Daoy (cell line): ENCODE measurements at places on chromosomes 1 and 21. TPM values are rescaled to one million over a fixed set of nuclear protein-coding genes. Genes with fewer than 3 reads are reported as not detected.

GRCh38 chr1:165678509-165678908 lies 19.9 kb downstream of the ALDH9A1 start:
- DNase-seq: no peak

GRCh38 chr1:32066489-32066873 lies 6.3 kb upstream of the TMEM39B start:
- peak; percentile 85 for DNase-seq

Gene PDE9A
- 0.17 TPM in 1 of 2 replicates, not detected in the other for total RNA-seq

GRCh38 chr1:51328279-51328678 lies 2.1 kb downstream of the TTC39A start:
- DNase-seq: no peak

- no peak for DNase-seq
Measured at GRCh38 chr1:206032380-206033140, 8.9 kb upstream of the CTSE start.

DNA sequence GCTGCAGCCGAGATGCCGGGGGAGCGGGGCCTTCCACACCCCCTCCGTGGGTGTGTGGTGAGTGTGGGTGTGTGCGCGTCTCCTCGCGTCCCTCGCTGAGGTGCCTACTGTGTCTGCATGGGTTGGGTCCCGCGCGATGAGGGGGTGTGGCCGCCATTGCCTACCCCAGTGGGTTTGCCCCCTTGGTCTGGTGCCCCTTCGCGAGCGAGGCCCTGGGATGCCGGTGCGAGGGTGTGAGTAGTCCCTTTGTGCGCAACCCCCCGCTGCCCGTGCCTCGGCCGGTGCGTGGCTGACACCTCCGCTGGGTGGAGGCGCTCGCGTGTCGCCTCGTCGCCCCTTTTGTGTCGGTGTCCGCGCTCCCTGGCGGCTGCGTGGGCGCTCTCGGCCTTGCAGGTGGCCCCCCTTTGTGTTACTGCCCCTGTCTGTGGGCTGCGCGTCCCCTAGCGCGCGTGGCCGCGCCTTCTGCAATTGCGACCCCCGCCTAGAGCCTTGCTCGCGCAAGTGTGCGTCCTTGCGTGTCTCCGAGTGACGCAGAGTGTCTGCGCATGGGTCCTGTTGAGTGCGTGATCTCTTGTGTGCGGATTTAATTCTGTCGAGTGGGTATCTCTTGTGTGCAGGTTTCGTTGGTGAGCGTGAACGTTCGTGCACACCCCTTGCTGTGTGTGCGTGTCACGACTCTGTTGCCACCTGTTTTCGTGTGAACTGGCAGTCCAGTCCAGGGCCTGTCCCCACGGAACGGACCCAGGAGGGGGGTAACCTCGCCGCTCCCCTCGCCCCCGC lies 553 bp downstream of the TTC3 start:
- peak; percentile 55 for DNase-seq

GRCh38 chr1:2382621-2383361 lies 8.6 kb downstream of the MORN1 start:
- DNase-seq: peak; percentile 49

- no peak for DNase-seq
Measured at GRCh38 chr1:220914283-220915116, 35.3 kb downstream of the HLX start.

GRCh38 chr1:24490101-24490781 lies 12.4 kb upstream of the RCAN3 start:
- no peak for DNase-seq

DNA sequence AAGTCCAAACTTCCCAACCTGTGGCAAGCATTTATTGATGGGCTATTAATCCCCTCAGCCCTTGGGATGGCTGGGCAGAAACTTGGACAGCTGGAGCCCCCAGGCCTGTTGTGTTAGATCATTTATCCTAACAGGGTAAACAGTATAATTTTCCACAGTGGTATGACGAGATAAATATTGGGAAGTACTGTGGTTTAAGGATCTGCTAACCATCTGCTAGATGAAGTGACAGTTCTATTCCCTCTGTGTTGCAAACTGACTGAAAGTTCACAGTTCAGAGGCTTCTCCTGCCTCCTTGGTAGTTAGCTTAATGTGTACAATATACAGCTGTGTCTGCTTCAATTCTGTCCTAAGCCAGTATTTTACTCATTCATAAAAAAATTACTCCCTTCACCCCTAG lies 127.5 kb upstream of the CHODL start:
- no peak for DNase-seq

- no peak for DNase-seq
Measured at GRCh38 chr1:102842606-102843005, 265.7 kb downstream of the COL11A1 start.

Gene LEPROT
- total RNA-seq: 19.9 and 21.3 TPM in 2 replicates

DNA sequence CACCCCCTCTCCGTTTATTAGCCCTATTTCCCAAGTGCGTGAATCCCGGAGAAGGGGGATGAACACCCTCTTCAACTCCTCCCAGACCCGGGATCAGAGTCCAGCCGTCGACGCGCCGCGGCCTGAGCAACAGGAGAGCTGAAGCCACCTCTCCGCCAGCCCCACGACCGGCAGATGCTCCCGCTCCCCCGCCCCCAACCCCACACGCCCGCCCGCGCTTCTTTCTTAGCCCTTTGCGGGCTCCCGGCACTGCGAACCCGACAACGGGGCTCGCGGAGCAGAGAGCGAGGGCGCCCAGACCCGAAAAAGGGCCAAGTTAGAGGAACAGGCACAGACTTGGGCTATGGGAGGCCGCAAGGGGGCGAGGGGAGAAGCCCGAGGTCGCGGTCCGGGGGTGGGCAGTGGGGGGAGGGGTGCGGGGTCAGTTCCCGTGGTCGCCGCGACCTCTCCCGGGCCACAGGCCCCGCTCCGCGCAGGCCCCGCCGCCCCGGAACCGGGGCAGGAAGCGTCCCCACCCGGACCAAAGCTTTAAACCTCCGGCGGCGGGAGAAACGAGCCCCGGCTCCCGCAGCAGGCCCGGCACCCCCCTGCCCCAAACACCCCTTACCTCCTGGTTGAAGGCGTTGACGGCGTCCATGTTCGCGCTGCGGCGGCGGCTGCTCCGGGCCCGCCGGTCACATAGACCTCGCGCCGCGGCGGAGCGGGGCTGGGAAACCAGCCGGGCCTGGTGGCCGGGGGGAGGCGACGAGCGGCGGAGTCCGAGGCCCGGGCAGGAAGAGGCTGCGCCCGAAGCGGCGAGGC lies 662 bp downstream of the SCAF4 start:
- DNase-seq: peak; percentile 33

Gene CGN
- 3.5 and 4.1 TPM in 2 replicates for total RNA-seq

Gene FOXO6
- total RNA-seq: 0.06 and 0.80 TPM in 2 replicates

- peak; percentile 44 for DNase-seq
Measured at GRCh38 chr1:237205400-237206064, 163.5 kb downstream of the RYR2 start.

- DNase-seq: no peak
Measured at GRCh38 chr1:27360159-27361043, 6.4 kb downstream of the MAP3K6 start.

Gene ZNF672
- 19.9 and 20.2 TPM in 2 replicates for total RNA-seq

GRCh38 chr21:31872452-31873274 lies at the start of gene HUNK:
TSS of gene HUNK (plus strand) at chr21:31873020. CDS start at chr21:31873675, 655 bp downstream.
- DNase-seq: peak; percentile 66

- no peak for DNase-seq
Measured at GRCh38 chr21:35134309-35134708, 85.2 kb upstream of the RUNX1 start.

- no peak for DNase-seq
Measured at GRCh38 chr1:77757603-77758002, 2.0 kb downstream of the USP33 start.

DNA sequence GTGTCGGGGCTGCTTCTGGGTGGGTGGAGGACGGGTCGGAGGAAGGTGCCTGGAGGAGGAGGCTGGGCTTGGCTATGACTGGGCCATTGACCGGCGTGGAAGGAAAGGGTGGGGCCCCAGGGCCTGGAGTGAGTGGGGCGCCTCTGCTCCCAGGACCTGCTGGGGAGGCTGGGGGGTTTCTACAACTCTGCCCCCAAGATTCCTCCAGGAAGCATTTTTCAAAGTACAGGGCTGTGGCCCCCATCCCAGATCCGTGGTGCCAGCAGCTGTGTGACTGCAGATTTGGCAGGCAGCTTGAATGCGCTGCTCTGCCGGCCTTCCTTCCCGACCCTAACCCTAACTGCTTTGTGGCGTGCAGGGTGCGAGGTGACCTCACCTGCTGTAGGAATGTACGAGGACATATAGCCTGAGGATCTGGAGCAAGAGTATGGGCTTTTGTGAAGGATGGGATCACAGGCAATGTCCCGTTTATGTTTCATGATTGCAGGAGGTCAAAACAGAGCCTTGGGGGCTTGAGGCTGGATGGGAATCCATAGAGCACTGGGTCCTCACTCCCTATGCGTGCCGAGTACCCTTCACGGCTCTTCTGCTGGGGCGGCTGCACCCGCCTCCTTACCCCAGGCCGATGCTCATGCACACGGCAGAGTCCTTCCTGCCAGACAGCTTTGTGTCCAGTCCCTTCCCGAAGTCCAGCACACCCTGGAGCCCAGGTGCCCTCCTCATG lies 24.7 kb downstream of the TRPM2 start:
- DNase-seq: no peak

GRCh38 chr1:44029260-44029910 lies 1.9 kb downstream of the SLC6A9 start:
- DNase-seq: no peak

- no peak for DNase-seq
Measured at GRCh38 chr1:234573711-234574299, 36.2 kb downstream of the IRF2BP2 start.
